Peyer's patch (tissue), 4 donors: ENCODE measurements at places on chromosomes 5 and 9. TPM values are rescaled to one million over a fixed set of nuclear protein-coding genes. Genes with fewer than 3 reads are reported as not detected.

The SPATA31A3 gene
- total RNA-seq, result not detected

The GPX3 gene
- 292 TPM for total RNA-seq

The TAF11L11 gene
- not detected for total RNA-seq

The ACER2 gene
- total RNA-seq, result 3.8 TPM
